ENCODE measurements at places on chromosomes 1 and 21.

DNA sequence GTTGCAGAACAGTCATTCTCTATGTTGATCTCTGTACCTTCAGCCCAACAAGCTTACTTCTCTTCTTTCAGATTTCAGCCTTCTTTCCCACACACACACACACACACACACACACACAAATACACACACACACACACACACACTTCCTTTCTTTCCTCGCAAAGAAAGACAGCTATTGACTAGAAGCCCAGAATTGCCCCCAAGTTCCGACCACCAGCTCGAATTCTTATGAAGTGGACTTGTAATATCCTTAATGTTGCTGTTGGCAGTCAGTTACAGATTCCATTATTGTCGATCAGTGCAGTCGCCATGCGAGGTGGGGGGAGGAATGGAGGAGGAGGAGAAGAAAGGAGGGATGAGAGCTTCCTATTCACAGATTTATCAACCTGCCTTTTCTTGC lies 125.5 kb downstream of the CLEC20A start:
- peak; percentile 34 for DNase-seq

DNA sequence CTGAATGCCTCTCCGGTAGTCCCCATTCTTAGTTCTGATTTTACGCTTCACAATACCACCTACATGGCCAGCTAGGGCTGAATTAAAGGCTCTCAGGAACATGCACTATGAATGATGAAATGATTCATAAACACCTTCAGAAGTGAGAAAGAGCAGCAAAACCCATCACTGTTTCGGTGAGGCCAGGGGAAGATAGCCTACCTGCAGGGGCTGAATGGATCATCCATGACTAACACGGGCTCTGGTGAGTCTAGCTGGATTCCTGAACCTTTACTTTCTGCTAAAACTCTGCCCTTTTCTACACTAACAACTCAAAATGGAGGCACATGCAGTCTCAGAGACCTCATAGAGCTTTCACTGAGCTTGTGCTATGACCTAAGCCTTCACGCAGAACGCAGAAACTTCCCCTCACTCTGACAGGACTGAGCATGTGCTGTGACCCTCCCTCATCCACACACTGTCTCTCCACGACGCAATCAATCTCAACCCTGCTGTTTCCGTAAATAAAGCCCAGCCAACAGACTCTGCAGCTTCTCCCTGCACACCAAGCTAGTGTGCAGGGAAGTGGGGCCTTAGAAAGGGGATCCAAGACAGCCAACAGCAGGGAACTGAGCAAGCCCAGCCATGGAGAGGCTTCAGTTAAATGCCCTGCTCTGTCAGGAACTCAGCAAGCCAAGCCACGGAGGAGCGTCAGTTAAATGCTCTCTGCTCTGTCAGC lies 207.8 kb downstream of the SLC45A1 start:
- DNase-seq: peak; percentile 99

DNA sequence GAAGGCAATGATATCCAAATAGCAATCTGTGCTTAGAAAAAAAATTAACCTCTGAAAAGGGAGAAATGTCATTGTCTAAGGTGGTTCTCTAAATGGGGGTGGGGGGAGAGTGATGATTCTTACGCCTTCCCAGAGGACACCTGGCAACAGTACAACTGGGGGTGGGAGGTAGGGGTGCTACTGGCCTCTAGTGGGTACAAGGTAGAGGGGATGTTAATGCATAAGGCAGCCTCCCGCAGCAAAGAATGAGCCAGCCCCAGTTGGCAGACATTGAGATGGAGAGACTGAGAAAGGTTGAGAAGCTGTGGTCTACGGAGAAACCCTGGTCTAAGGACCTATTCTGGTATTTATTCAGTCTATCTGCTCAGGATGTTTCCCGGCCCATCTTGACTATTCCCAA lies 472.2 kb upstream of the RUNX1 start:
- no peak for DNase-seq

- DNase-seq: no peak
Measured at GRCh38 chr21:31670070-31670469, 10.6 kb downstream of the SOD1 start.

DNA sequence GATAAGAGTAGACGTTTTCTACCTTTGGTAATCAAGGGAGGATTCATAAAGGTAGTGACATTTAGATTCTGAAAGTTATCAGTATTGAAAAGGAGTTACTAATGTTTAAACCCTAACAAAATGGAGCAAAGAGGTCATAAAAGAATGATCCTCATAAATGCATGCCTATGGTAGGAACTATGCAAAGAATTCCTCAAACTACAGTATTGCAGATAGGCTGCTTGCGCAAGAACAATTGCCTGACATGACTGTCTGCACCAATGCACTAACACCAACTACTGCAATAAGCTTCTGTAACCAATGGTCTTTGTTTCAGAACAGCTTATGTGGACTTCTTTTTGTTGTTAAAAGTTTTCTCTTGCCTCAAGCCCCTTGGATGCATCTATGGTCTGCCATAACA lies 597.3 kb upstream of the ADGRL4 start:
- DNase-seq: no peak

GRCh38 chr1:116769561-116769977 lies 15.3 kb downstream of the CD2 start:
- DNase-seq: no peak

GRCh38 chr1:8847990-8848389 lies 30.5 kb downstream of the ENO1 start:
- DNase-seq: no peak

GRCh38 chr21:38181096-38181495 lies 75.7 kb upstream of the KCNJ15 start:
- no peak for DNase-seq

DNA sequence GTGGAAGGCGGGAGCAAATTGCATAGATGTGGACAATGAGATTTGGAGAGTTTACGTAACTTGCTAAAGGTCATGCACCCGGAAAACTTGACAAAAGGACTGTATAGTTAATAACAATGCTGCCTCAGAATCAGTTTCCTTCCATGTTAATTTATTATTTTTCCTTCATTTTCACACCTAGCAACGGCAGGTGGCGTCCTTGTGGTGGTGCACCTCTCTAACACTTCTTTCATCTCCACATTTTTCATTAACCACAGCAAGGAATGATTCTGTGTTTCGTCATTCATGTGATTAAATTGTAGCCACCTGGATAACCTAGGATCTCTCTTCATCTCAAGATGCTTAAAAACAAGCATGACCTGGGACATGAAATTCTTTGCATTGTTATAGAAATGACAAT lies 2133.0 kb downstream of the NCAM2 start:
- no peak for DNase-seq

DNA sequence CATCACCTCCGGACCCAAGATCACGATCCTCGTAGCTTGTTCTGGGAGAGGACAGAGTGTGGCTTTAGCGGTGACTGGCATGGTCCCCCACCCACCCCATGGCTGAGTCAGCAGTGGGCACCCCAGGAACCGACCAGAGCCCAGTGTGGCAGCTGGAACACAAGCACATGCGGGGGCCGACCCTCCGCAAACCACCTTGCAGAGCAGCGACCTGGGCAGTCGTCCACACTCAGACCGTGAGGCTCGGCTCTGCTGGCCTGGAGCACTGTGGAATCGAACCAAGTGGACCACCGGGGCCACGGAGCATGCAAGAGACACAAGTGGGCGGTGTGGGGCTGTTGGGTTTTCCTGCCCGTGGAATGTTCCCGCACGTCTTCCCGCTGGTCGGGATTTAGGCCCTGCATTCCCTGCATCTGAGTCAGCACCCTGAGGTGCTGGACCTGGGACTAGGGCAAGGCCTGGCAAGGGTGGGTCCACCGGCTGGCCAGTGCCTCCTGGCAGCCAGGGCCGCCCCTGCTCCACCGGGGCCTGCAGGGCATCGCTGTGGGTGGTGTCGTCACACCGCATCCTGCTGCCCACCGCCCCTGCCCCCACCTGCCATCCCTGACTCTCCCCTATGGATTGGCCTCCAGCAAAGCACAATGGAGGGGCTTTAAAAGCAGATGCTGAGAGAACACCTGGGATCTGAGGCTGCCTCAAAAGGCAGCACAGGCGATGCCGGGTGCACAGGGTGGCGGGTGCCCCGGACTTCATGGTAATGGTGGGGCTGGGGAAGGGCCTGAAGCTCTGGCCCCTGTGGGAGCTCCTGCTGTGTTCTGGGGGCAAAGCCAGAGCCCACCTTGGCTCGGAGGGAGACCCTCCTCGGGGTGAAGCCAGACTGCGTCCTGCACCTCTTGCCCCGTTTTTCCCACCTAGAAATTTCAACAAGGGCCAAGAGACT lies 18.5 kb downstream of the MORN1 start:
- no peak for DNase-seq

- DNase-seq: no peak
Measured at GRCh38 chr1:68782890-68783289, 286.0 kb upstream of the DEPDC1 start.

DNA sequence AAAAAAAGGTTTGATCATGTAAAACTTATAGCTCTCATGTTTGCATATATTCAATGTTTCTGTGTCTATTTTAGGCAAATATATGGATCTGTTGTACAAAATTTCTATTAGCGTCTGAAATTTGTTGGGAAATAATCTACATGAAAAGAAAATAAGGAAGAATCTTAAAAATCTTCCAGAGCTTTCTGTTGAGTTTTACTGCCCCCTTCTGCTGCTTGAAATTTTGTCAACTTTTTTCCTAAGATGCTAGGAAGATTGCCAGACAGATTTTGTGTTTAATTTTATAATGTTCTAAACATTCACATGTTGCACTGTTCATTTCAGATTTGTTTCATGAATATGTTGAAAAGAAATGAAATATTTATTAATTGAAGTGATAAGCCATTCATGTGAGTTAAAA lies 2.5 kb upstream of the PTGS2 start:
- DNase-seq: no peak

- no peak for DNase-seq
Measured at GRCh38 chr1:56200442-56200841, 378.9 kb downstream of the PLPP3 start.

- no peak for DNase-seq
Measured at GRCh38 chr1:183586455-183586854, 3.8 kb downstream of the NCF2 start.

DNA sequence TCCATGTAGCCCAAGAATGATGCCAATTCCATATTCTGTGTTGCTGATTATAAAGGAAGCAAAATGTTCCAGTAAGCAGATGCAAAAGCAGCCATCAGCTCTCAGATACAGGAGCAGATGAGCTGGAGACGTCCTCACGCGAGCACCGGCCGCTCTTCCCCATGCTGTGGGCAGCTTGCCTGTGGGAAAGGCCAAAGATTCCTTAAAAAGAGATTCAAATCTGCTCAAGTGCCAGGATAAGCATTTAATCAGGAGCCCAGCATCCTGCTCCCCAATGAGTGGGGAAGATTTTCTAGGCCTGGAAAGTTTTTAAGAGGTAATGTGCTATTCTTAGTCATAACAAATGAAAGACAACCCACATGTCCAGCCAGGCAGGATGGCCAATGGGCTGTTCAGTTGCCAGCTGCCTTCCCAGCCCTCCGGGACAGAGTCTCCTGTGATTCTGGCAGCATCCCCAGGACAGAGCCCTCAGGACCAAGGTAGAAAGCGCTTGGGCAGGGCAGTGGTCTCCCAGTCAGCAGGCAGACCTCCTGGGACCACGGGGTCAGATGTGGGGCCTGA lies 108.2 kb upstream of the TMPRSS2 start:
- DNase-seq: peak; percentile 16

DNA sequence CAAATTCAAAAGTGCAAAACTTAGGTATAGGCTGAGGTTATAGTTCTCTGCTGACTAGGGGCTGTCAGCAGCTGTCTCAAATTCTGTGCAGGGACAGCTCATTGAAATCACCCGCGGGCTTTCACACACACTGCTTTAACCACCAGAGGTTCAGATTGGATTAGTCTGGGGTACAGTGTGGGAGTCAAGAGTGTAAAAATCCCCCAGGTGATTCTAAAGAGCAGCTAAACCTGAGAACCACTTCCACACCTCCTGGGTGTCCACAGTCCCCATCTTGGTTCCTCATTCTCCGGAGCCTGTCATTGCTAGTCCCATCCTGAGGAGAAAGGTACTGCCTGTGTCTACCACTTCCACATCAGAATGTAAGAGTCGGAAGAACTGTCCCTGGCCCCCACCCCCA lies 9.9 kb upstream of the TDRD10 start:
- no peak for DNase-seq

- DNase-seq: no peak
Measured at GRCh38 chr21:27688773-27689172, 721.9 kb upstream of the ADAMTS5 start.

GRCh38 chr1:160001440-160001839 lies 30.4 kb downstream of the PIGM start:
- DNase-seq: no peak

DNA sequence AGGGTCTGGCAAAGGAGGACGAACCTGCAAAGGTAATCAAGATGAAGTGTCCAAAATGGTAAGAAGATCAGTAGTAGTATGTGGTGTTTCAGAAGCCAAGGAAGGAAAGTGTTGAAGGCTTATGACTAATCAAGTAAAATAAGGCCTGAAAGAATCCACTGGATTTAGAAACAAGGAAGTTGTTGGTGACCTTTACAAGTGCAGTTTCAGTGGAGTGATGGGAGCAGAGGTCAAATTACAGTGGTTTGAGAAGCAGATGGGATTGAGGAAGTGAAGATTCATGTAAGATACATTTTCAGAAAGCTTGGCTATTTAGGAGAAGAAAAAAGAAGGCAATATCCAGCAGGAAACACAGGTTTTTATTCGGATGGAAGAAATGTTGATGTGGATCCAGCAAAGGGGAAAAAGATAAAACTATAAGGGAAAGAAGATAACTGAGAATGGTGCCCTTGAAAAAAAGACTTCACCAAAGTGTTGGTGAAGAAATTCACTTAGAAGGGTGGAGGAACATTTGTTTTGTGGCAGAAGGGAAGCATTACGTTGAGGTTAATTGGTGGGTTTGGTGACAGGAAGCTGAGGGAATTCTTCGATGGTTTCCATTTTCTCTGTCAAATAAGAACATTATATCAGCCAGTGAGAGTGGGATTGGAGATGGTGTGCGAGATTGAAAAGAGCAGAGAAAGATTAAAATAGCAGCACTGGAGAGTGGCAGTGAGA lies 2.1 kb downstream of the ARMH1 start:
- no peak for DNase-seq

DNA sequence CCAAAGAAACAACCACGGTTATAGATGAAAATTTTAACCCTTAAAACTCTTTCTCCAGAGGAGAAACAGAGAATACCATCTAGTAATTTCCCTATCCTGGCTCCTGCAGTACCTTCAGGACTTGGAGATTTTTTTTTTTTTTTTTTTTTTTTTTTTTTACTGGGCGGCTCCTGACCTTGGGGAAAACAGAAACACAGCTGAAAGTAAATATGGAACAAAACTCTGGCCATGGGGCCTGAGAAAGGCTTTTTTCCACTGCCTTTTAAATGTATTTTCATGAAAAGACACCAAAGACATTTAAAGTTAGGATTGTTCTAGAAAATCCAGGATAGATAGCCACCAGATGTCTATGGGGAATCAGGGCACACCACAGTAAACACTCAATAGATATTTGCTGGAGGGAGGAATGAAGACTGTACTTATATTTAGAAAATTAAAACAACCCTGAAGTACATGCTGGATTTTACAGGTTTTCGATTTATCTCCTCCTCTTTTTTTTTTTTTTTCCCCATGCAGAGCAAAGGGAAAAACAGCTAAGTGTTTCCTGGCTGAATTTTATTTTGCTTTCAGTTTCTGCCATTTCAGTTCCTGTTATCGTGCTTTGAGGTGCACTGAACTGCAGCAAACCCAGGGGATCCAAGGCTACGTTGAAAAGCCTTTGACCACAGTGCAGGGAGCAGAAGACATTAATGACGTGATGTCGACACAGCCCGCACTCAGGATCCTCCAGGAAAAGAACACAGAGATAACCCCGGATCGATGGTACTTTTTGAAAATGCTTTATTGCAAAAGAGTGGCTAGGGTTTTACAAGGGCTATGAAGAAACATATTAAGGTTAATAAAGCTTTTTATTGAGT lies 35.7 kb upstream of the CNN3 start:
- DNase-seq: peak; percentile 43

- no peak for DNase-seq
Measured at GRCh38 chr1:47650611-47651010, 212.8 kb downstream of the FOXD2 start.

Measured in Ammon's horn (tissue), 1 donor.